Mammary microvascular endothelial cell (primary cell): ENCODE measurements at places on chromosomes 7 and 10. TPM values are rescaled to one million over a fixed set of nuclear protein-coding genes. Genes with fewer than 3 reads are reported as not detected.

Gene HERPUD2
- 24.8 and 26.9 TPM in 2 replicates for total RNA-seq

Gene GARIN1A
- under 0.01 and 0.07 TPM in 2 replicates for total RNA-seq

Gene CNPY1
- not detected in 2 replicates for total RNA-seq

Gene SEMA3C
- not detected in 2 replicates for total RNA-seq

Gene SPDYE5
- total RNA-seq: not detected in 2 replicates

Gene PPP1R9A
- total RNA-seq: 0.74 and 1.5 TPM in 2 replicates

Gene CD36
- total RNA-seq: 6.5 and 9.4 TPM in 2 replicates

Gene CRYGN
- total RNA-seq: 0.05 TPM in 1 of 2 replicates, not detected in the other

Gene ASB4
- total RNA-seq: not detected in 2 replicates

Gene CLDN3
- 0.98 and 1.2 TPM in 2 replicates for total RNA-seq

Gene RASA4B
- total RNA-seq: 3.3 and 4.6 TPM in 2 replicates

Gene MGMT
- total RNA-seq: 18.9 and 20.4 TPM in 2 replicates

Gene MCMBP
- 53.9 and 56.8 TPM in 2 replicates for total RNA-seq

Gene RTKN2
- total RNA-seq: 0.27 and 0.44 TPM in 2 replicates

Gene UPK3BL2
- total RNA-seq: 0.67 and 1.6 TPM in 2 replicates

Gene PPP1R3A
- not detected in 2 replicates for total RNA-seq

Gene TPST1
- 14.9 and 15.3 TPM in 2 replicates for total RNA-seq

Gene SLC13A1
- not detected in 2 replicates for total RNA-seq

Gene CDC14C
- total RNA-seq: not detected in 2 replicates

Gene FBXO24
- 1.00 TPM in 1 of 2 replicates, not detected in the other for total RNA-seq

Gene FAM25C
- not detected in 2 replicates for total RNA-seq

Gene SEMA3D
- total RNA-seq: 3.2 and 3.8 TPM in 2 replicates

Gene OIT3
- not detected in 2 replicates for total RNA-seq

Gene TLL2
- total RNA-seq: 0.15 and 0.27 TPM in 2 replicates

Gene NANOS1
- total RNA-seq: 0.13 and 0.25 TPM in 2 replicates

Gene GRM3
- total RNA-seq: not detected in 2 replicates

Gene PTPN20
- total RNA-seq: not detected in 2 replicates

Gene ZNF800
- total RNA-seq: 9.6 and 18.1 TPM in 2 replicates

Gene GPER1
- 0.79 and 2.0 TPM in 2 replicates for total RNA-seq
